ENCODE measurements at places on chromosomes 11 and 22.

DNA sequence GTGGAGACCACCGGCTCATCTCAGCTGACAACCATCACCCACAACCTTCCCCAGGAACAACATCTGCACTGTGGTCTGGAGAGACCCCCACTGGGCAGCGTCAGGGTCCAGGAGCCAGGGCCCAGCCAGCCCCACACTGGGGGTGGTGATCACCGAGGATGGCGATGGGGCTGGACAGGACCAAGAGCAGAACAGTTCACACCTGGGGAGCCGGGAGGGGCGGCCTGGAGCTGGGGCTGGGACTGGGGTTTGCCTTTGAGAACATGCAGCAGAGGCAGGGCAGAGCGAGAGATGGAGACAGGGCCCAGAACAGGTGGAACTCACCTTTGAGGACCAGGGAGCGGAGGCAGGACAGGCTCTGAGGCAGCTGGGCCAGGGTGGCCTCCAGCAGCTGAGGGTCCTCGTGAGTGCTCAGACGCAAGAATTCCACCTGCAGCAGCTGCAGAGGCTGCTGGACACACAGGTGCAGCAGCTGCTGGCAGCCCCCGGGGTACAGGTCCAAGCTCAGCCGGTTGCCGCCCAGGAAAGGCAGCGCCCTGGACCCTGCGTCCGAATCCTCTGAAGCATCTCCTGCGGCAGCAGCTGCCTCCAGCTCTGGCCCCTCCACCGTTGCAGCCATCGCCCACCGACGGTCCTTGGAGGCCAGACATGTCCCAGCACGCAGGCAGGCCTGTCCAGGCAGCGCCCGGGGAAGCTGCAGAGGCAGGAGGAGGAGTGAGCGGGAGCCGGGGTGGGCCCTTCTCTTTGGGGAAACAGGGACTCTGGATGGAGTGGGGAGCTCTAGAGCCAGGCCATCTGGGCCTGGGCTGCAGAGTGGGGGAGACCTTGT is 1.0 kb downstream of the PIDD1 start:
- no peak for DNase-seq

- DNase-seq, result no peak
Observed at GRCh38 chr11:82546661-82547557, 186.8 kb downstream of the FAM181B start.

GRCh38 chr11:72696866-72697700 is 22.9 kb upstream of the PDE2A start:
- no peak for DNase-seq

- DNase-seq, result no peak
Observed at GRCh38 chr22:35808377-35808776, 90.7 kb downstream of the APOL5 start.

DNA sequence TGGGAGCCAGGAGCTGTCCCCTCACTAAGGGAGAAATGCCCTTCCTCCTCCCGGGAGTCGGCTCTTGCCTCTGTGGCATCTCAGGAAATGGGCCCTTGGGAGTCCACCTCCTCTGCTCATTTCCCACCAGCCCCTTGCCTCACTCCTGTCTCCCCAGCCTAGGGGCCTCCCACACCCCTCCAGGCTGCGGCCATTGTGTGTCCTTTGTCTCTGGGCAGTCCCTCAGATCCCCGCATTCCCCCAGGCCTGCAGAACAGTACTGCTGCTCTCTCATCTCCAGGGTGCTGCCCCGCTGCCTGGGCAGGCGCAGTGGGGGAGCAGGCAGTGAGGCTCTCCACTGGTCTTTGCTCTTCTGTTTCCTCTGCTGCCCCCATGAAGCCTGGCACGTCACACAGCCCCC is 25.0 kb downstream of the ADA2 start:
- DNase-seq, result no peak

GRCh38 chr22:17493419-17493981 is 69.8 kb upstream of the SLC25A18 start:
- no peak for DNase-seq

DNA sequence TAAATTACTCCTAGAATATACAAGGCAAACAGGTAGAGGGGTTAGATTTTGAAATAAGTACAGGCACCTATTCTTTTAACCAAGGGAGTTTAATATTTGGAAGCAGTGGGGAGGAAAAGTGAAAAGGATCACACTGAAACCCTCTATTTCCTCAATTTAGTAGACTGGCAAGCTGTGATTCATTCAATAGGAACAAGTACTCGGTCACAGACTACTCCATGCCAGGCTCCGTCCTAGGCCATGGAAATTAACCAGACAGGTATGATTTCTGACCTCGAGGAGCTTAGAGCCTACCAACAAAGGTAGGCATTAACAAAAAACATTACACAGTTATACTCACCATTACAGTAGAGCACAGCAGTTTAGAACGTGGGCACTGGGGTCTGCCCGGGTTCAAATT is 40.9 kb downstream of the SIK3 start:
- DNase-seq, result no peak

DNA sequence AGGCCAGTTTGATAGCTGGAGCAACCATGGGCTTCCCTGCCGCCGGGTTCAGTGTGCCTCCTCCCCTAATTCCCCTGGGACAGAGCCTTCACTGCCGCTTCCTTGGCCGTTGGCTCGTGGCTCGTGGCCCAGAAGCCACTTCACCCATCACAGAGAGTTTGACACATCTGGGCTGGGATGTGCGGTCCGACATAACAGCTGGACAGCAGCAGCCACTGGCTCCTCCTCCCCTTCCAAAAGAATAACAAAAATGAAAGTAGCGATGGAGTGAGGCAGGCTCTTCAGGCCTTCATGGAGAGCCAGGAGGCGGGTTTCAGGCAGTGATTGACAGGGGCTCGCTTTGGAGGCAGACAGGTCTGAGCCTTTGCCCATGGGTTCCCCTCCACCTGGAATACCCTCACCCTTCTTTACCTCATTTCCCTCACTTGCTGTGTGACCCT is 8.2 kb downstream of the CREB3L1 start:
- no peak for DNase-seq

DNA sequence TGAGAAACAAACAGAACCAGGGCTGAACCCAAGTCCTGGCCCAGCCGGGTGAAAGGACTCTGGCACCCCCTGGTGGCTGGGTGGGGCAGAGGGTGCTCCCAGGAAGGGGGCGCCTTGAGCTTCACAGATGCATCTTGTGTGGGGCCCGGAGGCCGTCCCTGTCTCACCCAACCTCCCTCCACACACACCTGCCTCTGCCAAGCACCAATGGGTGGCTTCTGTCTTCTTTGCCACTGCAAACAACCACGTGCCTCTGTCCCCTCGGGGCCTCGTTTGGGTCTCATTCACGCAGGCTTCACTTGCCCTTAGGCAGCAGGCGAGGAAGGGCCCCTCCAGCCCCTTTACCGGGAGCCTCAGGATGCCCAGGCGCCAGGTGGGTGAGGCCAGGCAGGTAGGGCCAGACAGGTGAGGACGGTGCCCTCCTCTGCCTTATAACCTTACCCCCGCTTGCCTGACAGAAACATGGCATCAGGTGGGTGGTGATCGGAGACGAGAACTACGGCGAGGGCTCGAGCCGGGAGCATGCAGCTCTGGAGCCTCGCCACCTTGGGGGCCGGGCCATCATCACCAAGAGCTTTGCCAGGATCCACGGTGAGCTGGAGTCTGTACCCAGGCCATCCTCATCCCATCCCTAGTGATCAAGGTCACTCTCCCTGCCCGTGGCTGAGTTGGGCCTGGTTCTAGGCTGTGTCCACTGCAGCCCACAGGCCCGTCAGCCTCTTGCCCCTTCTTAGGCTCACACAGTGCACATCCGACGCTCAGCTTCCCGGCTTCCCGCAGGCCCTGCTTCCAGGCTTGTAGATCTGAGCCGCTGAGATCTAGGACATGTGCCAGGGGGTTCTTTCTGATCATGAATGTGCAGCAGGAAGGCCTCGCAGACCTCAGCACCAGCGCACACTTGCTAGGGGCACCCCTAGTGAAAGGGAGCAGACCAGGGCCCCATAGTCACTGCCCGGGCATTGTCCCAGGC is 17.2 kb downstream of the POLR3H start:
- DNase-seq, result peak; percentile 61

DNA sequence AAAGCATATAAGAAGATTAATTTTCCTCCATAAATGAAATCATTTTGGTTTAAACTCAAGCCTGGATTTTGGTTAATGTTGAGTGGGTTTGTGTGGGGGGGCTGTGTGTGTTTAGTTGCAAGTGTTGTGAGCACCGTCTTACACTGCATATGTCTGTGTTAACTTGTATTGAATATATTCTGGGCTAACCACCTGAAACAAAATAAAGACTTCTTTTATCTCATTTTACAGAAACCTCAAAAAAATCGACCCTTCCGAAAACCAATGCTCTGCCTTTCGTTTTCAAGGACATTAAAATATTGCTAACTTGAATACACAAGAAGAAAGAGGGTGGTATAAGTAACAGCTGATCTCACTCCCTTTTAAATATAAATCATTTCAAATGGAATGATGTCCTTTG is 192.2 kb upstream of the BLID start:
- DNase-seq, result no peak

DNA sequence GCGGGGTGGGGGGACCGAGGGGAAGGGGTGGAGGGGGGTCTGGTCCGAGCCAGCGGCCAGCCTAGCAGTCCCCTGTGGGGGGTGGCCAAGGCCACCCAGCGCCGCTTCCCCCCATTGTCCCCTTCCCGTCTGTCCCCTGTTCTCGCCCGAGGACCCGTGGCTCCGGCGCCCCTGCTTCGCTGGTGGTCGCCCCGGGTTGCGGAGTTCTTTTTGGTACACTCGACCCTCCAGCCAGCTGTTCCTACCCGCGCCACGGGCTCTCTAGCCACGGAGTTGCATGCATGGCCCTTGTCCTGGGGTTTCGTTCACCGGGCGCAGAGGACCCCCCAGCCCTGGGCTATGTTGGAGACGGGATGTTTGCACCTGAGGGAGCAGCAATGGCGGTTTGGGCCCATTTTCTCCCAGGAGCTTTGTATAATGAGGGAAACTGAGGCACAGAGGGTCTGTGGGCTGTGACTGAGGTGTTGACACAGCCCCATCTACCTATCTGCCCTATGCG is 489 bp downstream of the RNF214 start:
- no peak for DNase-seq

DNA sequence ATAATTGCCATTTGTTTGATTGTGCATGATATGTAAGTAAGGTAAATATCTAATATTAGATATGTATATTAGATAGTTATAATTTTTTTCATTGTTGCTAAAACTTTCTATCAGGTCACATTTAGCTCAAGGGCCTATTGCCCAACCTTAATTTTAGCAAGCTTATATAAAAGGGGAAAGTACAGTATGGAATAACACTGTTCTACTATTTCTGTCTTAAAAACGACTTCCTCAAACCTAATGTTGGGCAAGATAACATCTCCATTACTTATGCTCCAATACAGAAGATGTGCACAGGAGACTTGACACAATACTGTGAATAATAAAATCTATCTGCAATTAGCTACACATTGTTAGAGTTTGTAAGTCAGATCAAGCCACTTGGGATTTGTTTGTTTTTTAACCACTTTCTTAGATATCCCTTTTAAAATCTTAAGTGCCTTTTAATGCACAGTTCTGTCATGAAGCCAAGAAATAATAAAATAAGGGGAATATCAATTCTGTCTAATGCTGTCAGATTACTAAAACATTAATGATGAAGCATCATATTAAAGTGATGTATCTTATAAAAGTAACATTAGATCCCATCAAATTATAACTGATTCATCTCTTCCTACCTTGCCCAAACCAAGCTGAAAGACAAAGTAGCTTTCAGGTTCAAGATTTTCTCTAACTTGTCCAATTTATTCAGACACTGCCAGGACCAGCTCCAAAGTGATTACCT is 98.1 kb downstream of the SIK3 start:
- DNase-seq, result no peak

GRCh38 chr22:23418159-23418788 is 161.8 kb downstream of the IGLL1 start:
- DNase-seq, result no peak

GRCh38 chr11:78351979-78352841 is 65.4 kb downstream of the GAB2 start:
- DNase-seq, result no peak

DNA sequence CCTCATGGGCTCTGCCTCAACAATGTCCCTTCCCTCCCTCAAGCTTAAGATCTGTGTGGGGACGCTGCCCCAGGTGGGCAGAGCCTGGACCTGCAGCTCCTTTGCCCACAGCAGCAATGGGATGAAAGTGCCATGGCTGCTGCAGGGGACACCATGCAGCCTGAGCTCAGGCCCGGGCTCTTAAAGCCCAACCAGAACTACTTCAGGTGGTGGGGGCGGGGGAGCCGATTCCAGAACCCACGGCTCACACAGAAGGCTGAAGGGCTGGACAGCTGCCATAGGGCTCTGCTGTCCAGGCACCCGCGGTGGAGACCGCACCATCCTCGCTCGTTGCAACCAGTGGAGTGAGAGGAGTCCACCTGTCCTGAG is 12.5 kb downstream of the CHID1 start:
- no peak for DNase-seq

GRCh38 chr11:64885367-64886286 is 7.2 kb upstream of the EHD1 start:
- no peak for DNase-seq

GRCh38 chr11:110162216-110162615 is 69.0 kb downstream of the ZC3H12C start:
- no peak for DNase-seq

GRCh38 chr11:94279996-94280395 is 24.4 kb upstream of the IZUMO1R start:
- DNase-seq, result no peak

DNA sequence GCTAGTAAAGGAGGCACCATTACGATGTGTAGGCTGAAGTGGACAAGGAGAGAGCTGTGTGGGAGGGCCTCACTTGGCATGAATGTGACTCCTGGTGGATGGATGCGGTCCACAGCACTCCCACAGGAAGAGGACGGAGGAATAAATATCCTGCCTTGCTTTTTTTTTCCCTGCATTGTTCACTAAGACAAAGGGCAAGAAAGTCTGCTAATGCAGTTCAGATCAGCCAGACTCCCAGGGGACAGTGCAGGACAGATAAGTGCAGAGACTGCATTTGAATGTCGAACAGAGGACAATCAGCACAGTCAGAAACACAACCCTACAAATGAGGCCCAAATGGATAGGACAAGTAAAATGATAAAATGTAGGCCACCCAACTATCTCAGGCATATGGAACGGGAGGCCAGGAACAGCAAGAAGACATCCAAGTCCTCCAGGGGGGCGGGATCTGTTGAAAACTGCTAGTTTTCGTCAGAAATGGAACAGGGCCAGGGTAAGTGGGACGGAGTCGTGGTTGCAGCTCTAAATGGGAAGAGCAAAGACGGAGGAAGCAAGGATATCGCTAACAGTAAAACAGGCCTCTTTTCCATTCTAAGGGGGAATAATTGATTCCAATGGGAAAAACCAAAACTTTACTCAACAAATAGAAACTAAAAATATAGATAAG is 25.2 kb upstream of the OR8B8 start:
- no peak for DNase-seq

DNA sequence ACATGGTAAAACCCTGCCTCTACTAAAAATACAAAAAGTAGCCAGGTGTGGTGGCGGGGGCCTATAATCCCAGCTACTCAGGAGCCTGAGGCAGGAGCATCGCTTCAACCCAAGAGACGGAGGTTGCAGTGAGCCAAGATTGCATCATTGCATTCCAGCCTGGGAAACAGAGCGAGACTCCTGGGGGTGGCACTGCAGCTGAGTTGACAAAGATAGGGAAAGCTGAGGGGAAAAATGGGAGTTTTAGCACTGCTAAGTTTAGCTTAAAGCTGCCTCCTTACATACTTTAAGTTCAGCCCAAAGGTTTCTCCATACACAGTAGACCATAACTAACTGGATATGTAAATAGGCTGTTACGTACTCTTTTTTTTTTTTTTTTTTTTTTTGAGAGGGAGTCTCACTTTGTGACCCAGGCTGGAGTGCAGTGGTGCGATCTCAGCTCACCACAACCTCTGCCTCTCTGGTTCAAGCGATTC is 9.0 kb upstream of the USP28 start:
- no peak for DNase-seq
